ENCODE measurements at places on chromosomes 2 and 18. TPM values are rescaled to one million over a fixed set of nuclear protein-coding genes. Genes with fewer than 3 reads are reported as not detected.

Gene EGR4
- not detected for total RNA-seq

Gene ARHGAP15
- 14.9 TPM for total RNA-seq

DNA sequence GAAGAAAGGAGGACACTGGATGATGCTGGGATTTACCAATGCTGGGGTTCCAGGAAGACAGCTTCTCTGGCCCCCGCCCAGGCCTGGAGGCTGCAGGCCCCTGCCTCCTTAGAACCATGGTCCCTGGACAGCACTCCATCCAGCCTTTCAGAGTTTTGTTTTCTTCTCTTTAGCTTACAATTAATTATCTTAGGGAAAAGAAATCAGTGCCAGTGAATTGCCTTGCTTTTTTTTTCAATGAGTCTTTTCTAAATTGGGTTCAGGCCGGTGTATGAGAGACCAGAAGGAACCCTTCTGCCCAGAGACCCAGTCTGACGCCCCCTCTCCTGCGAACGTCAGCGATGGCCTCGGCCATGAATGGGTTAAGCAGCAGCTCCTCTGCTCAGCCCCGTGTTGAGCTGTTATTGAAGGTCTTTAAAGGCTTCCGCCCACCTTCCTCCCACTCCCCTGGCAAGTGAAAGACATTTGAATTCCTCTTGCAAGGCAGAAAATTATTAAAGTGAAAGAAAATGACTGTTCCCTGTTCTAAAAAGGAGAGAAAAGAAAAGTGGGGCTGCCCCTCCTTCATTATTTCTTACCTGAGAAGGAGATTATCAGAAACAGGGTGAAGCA lies 65.7 kb upstream of the CHMP1B start:
- no peak for DNase-seq

DNA sequence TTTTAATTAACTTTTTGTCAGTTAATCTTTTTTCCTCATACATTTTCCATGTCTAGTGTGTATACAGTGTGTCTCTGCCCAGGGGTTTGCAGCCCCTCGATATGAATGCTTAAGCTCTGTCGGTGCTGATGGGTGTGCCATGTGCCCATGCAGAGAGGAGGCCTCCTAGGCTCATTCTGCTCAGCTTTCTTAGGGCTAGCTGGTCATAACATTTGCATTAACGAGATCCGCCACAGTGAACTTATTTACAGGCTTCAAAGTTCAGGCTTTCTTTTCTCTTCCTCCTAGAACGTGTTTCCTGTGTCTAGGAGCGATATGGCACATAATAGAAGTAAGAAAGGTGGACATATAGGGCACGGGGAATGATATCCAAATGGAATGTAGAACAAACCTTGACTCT lies 783.3 kb downstream of the PLCL1 start:
- no peak for DNase-seq

DNA sequence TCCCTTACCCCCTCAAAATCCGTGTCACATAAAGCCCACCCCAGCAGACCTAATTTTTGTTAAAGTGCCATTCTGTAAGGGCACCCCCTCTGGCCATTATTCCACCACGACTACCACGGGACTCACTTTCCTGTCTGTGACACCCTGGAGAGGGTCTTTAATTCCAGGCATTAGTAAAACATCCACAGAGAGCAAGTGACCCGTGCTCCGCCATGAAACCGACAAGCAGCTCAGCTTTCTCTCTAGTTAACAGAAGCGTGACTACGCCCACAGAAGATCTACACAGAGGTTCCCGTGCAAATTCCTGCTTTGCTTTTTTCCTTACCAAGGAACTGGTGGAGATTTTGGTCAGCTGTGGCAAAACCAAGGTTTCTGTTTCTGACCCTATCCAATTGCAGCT lies 4.4 kb downstream of the SIGLEC15 start:
- DNase-seq: no peak

Data from omental fat pad (tissue), 4 donors.